Transverse colon (tissue), 4 donors: ENCODE measurements at places on chromosomes 16 and 17.

DNA sequence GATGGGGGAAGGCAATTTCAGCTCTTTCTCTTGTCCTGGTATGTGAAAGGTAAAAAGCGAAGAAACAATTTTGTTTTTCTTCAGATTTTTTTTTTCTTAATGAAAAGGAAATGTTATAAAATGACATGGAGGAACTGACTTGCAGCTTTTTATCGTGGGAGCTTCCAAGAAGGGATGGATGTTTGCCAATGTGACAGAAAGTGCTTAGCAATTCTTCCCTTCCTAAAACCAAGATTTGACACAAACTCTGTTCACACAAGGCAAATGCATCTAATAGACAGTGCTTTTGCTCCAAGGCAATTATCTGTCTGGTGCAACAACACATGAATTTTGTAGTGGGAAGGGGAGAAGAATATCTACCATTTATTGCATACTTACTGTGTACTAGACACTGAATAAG is 988.5 kb downstream of the CDH11 start:
- no peak for DNase-seq

- no peak for DNase-seq
Measured at GRCh38 chr17:29968271-29968670, 26.8 kb downstream of the EFCAB5 start.

DNA sequence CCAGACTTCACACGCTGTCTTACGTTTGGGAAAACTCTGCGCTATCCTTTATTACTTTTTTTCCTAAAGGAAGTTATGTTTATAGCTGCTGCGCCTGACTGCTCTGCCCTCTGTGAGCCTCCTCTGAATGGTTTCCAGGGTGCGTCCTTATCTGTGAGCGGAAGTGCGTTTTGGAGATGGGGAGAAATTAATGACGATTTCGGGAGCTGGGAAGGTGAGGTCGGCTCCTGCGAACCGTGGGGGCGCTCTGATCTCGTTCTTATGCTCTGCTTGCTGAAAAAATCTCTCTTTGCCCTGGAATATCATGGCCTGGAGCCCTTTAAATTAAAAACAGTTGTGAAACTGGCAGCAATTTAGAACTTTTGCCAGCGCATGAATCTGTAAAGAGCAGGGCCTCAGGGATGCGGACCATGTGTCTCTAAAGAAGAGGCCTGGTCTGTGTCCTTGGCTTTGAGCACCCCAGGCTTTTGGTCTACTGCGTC is 135.7 kb upstream of the ZFHX3 start:
- DNase-seq = no peak

DNA sequence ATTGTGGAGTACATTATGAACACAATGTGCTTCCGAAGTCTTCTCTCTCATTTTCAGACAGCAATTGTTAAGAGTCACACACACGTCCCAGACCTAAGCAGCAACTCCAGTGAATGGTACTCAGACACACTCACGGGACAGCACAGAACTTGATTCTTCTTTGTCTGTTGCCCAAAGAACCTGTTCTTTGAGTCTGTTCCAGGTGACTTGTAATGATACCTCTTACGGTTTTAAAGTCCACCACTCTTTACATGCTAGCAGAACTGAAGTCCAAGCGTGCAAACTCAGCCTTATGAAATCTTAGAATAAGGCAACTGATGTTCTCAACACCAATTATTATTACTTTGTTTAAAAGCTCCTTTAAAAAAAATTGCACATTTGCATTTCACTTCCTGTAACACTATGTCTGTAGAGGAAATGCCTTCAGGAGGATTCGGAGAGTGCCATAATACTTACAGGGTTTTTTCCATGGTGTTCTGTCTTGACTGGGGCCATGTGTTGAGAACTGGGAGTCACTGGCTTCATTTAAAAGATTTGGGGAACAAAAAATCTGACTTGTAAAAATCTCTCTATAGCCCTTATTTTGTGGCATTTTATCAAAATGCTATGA is 48.1 kb downstream of the MARF1 start:
- no peak for DNase-seq
